Ascending aorta (tissue), 2 donors: ENCODE measurements at places on chromosomes 5 and 9. TPM values are rescaled to one million over a fixed set of nuclear protein-coding genes. Genes with fewer than 3 reads are reported as not detected.

DNA sequence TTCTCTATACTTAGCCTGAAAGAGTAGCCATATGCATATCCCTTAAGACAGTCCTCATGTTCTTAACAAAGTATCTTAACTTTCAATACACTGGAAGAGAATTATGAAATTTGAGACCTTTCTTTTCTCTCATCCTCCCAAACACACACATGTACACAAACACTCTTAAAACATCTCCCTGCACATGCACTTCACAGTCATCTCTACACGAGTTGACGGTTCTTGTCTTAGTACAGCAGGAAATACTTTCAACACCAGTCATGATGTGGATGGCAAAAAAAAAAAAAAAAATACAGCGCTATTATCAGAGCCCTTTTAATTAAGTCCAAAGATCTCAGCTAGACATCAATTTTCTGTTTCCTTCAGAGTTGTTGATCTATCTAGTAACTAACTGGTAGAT, 43.6 kb upstream of the PCSK1 start:
- H3K4me3 ChIP-seq = no peak overlapping the region
- no peak for DNase-seq
- H3K27me3 ChIP-seq = no peaks in the 10 kb centered on the region
- no peak overlapping the region for H3K27ac ChIP-seq

DNA sequence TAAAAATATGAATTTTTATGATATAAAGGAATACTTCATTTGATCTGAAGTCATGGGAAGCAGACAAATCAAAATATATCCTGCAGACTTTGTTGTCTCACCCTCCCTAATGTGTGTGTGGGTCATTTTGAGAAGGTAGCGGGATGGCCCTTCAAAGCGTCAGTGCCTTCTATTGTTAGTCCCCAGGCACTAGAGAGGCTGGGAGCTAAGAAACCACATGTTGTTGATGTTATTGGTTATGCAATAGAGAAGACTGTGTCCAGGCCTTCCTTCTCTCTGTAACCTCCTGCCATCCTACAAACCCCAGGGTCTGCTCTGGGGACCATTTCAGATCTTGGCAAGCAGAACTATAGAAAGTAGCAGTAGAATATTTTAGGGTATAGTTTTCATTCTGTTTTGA, 94.7 kb downstream of the NLN start:
- no peak overlapping the region for H3K4me3 ChIP-seq
- no peaks in the 10 kb centered on the region for H3K27me3 ChIP-seq
- H3K4me1 ChIP-seq = no peaks in the 10 kb centered on the region

- H3K27ac ChIP-seq = peak overlapping the region; percentile 8
- peaks cover 9% of the 10 kb centered on the region for H3K4me1 ChIP-seq
- DNase-seq = no peak
- no peak overlapping the region for H3K4me3 ChIP-seq
Measured at GRCh38 chr9:27194401-27195091, 85.5 kb downstream of the TEK start.

Gene UBE2QL1
- 0.85 TPM for total RNA-seq

Gene CCNJL
- not detected for total RNA-seq

Gene CCNI2
- total RNA-seq = not detected

DNA sequence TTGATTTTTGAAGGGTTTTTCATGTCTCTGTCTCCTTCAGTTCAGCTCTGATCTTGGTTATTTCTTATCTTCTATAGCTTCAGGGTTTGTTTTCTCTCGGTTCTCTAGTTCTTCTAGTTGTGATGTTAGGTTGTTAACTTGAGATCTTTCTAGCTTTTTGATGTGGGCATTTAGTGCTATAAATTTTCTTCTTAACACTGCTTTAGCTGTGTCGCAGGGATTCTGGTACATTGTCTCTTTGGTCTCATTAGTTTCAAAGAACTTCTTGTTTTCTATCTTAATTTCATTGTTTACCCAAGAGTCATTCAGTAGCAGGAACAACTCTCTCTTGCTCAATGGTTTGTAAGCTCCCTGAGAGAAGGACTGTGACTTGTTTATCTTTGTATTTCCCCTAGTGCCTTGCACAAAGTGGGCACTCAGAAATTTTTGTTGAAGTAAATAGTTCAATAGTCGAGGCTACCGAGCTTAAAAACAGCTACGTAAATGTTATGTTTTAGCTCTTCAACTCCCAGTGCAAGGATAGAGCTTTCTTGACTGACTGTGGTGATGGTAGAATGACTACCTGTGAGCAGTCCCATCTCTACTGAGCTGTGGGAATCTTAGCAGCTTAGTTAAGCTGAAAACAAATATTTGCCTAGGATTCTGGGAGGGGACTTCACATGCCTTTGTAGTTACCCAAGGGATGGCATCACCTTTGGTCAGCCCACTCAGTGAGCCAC, 225.8 kb upstream of the ELL2 start:
- DNase-seq = no peak
- no peak overlapping the region for H3K4me3 ChIP-seq
- no peak overlapping the region for H3K27ac ChIP-seq

Gene OLFM1
- total RNA-seq = 102 TPM

Gene CTXN3
- not detected for total RNA-seq

GRCh38 chr5:91928754-91929521, 545.8 kb upstream of the ARRDC3 start:
- no peaks in the 10 kb centered on the region for H3K4me1 ChIP-seq
- H3K27ac ChIP-seq = no peak overlapping the region
- no peaks in the 10 kb centered on the region for H3K36me3 ChIP-seq
- no peaks in the 10 kb centered on the region for H3K27me3 ChIP-seq
- no peak overlapping the region for H3K4me3 ChIP-seq

GRCh38 chr9:96183751-96184150, 118.2 kb downstream of the HSD17B3 start:
- no peak overlapping the region for H3K27ac ChIP-seq
- no peak overlapping the region for H3K4me3 ChIP-seq
- DNase-seq = no peak
- H3K36me3 ChIP-seq = no peaks in the 10 kb centered on the region

Gene PAX5
- not detected for total RNA-seq

- no peak overlapping the region for H3K27ac ChIP-seq
- H3K27me3 ChIP-seq = no peaks in the 10 kb centered on the region
- no peak overlapping the region for H3K4me3 ChIP-seq
- no peaks in the 10 kb centered on the region for H3K4me1 ChIP-seq
- DNase-seq = no peak
Measured at GRCh38 chr5:139222346-139222745, 24.2 kb upstream of the SIL1 start.

Gene PCDHGB6
- total RNA-seq = 3.9 TPM

GRCh38 chr9:84822589-84823233, 153.2 kb downstream of the NTRK2 start:
- H3K27ac ChIP-seq = no peak overlapping the region
- H3K36me3 ChIP-seq = no peaks in the 10 kb centered on the region
- no peak for DNase-seq
- H3K4me3 ChIP-seq = peak overlapping the region; percentile 48

Gene PCDHA13
- total RNA-seq = 0.21 TPM

DNA sequence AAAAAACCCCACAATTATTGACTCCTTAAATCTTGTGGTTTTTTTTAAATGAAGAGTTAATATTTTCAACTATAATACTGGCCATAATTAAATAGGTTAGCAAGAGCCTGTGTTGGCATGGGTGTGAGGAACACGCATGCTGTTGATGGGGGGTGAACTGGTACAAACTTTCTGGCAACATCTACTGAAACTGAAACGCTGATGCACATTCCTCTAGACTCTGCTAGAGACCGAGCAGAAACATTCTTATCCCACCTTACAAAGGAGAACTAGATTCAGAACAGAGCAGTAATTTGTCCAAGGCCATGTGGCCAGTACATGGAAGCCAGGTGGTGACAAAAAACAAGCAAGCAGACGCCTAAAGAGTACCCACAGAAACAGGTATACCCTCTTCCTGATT, 2.4 kb downstream of the BICD2 start:
- no peaks in the 10 kb centered on the region for H3K27me3 ChIP-seq
- peak overlapping the region; percentile 95 for H3K4me3 ChIP-seq
- no peak for DNase-seq
- no peaks in the 10 kb centered on the region for H3K36me3 ChIP-seq
- peaks cover 10% of the 10 kb centered on the region for H3K4me1 ChIP-seq

DNA sequence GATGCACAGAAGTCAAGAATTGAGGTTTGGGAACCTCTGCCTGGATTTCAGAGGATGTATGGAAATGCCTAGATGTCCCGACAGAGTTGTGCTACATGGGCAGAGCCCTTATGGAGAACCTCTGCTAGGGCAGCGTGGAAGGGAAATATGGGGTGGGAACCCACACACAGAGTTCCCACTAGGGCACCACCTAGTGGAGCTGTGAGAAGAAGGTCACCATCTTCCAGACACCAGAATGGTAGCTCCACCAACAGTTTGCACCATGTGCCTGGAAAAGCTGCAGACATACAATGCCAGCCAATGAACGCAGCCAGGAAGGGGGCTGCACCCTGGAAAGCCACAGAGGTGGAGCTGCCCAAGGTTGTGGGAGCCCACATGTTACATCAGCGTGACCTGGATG, 104.5 kb downstream of the STK32A start:
- no peaks in the 10 kb centered on the region for H3K36me3 ChIP-seq
- H3K4me1 ChIP-seq = no peaks in the 10 kb centered on the region
- H3K27me3 ChIP-seq = no peaks in the 10 kb centered on the region
- no peak overlapping the region for H3K27ac ChIP-seq
- no peak overlapping the region for H3K4me3 ChIP-seq

DNA sequence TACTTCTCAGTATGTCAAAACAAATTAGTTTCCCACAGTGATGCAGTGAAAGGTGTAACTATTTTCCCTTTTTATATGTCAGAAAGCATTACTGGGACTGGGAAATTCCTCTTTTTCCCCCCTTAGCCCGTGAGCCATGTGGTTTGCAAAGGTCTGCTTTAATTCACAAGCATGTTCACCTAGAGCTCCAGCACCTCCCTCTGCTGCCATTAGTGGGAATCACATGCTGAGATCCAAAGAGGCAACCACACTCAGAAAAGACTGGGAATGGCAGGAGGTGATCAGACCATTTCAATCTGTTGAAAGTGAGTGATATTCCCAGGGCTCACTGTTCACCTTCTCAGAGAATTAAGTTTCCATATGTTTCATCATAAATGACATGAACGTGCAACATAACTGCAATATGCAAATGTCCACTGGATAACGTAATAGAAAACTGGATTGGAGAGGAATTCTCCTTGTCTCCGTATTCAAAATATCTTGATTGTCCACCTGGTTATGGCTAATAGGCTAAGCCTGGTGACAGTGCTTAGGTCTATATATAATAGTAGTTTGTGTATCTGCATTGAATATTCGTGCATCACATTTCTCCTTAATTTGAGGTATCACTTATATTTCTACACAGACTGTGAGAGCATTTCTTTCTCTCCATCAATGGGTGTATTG, 703.5 kb upstream of the WWC1 start:
- H3K4me1 ChIP-seq = no peaks in the 10 kb centered on the region
- no peaks in the 10 kb centered on the region for H3K27me3 ChIP-seq
- DNase-seq = no peak

GRCh38 chr5:143279698-143280097, 123.8 kb downstream of the NR3C1 start:
- no peak overlapping the region for H3K27ac ChIP-seq
- no peak for DNase-seq
- no peak overlapping the region for H3K4me3 ChIP-seq

GRCh38 chr9:8401961-8402705, 602.6 kb upstream of the DMAC1 start:
- no peaks in the 10 kb centered on the region for H3K4me1 ChIP-seq
- no peaks in the 10 kb centered on the region for H3K36me3 ChIP-seq
- H3K4me3 ChIP-seq = no peak overlapping the region
- H3K27ac ChIP-seq = no peak overlapping the region
- H3K27me3 ChIP-seq = no peaks in the 10 kb centered on the region
- no peak for DNase-seq

DNA sequence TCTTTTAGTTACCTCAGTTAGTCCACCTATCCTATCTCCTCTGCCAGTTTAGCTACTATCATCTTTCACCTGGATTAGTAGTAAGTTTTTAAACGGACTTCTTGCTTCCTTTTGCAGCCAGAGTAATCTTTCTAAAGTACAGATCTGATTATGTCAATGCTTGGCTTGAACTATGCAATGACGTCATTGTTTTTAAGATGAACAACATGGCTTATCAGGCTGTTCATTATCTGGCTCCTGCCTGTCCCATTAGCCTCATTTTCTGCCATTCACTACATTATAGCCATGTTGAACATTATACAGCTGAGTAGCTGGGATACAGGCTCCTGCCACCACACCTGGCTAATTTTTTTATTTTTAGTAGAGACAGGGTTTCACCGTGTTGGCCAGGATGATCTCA, 98.7 kb downstream of the RANBP17 start:
- no peak overlapping the region for H3K27ac ChIP-seq
- no peaks in the 10 kb centered on the region for H3K4me1 ChIP-seq
- H3K36me3 ChIP-seq = no peaks in the 10 kb centered on the region

DNA sequence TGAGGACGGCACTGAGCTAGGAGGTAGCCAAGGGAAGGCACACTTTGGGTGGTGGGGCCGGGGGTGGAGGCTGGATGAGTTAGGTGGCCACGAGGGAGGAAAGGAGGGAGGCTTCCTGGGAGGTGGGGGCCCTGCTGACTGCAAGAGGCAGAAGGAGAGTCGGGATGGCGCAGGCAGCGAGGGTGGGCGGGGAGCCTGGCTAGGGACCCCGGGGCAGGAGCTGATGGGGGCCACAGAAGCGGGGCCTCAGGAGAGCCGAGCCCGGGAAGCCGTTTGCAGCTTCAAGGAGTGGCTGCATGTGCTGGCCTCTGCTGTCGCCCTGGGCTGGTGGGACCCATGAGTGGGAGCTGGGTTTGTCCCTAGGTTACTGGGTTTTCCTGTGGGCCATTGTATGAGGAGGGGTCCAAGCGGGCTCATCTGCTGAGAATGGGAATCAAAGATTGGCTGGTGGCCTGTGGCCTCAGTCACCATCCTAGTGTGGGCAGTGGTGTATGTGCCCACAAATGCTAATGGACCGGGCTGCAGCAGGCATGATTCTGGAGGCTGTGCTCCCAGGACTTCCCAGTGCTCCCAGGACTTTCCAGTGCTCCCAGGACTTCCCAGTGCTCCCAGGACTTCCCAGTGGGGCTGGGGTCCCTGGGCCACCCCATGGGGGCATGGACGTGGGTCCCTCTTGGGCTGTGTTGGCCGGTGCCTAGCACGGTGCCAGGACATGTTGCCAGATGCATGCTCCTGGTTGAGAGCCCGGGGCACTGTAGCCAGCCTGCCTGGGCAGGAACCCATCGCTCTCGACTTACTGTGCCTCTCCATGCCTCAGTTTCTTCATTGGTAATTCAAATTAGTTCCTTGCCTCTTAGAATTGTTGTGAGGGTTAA, 40.2 kb downstream of the UNC5A start:
- H3K4me3 ChIP-seq = no peak overlapping the region
- H3K27ac ChIP-seq = no peak overlapping the region
- no peaks in the 10 kb centered on the region for H3K27me3 ChIP-seq
- DNase-seq = no peak
- H3K36me3 ChIP-seq = no peaks in the 10 kb centered on the region

Gene ARID3C
- total RNA-seq = not detected

- H3K4me1 ChIP-seq = no peaks in the 10 kb centered on the region
- no peaks in the 10 kb centered on the region for H3K27me3 ChIP-seq
- H3K27ac ChIP-seq = no peak overlapping the region
- no peak overlapping the region for H3K4me3 ChIP-seq
- no peaks in the 10 kb centered on the region for H3K36me3 ChIP-seq
- DNase-seq = no peak
Measured at GRCh38 chr9:36018129-36018528, 18.6 kb upstream of the RECK start.

- H3K4me1 ChIP-seq = no peaks in the 10 kb centered on the region
- H3K4me3 ChIP-seq = no peak overlapping the region
- DNase-seq = no peak
- H3K36me3 ChIP-seq = no peaks in the 10 kb centered on the region
- no peak overlapping the region for H3K27ac ChIP-seq
- H3K27me3 ChIP-seq = no peaks in the 10 kb centered on the region
Measured at GRCh38 chr5:178310130-178310865, 77.7 kb upstream of the PHYKPL start.
